ENCODE measurements at places on chromosomes 2 and 18.

GRCh38 chr2:195318440-195319111 is 338.4 kb upstream of the SLC39A10 start:
- no peak for DNase-seq

DNA sequence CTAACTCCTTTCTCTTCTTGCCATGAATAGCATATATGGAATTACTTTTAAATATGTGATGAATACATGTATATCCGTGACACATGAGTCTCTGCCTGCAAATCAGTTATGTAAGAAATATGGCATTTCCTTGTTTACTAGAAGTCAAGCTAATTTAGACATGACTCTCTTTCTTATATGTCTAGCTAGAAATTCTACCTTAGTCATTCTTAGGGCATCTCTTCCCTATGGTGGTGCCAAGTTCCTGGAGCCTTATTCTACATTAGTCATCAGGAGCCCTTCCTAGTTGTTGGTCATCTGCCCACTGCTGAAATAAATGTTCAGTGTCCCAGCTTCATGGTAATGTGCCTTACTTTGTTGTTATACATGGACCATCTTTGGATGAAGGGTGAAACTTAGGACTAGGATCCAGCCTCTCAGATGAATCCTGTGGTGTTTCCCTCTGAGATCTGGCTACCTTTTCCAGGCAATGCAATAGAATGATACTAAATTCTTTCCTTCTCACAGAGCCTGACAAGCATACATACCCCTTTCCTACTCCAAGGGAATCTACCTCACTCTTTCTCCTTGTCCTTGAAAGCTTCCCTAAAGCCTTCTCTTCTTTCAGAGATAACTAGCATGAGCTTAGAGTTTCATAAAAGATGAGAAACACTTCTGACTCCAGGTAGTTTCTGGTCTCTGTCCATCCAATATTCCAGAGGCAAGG is 415.3 kb upstream of the VWC2L start:
- DNase-seq = no peak

DNA sequence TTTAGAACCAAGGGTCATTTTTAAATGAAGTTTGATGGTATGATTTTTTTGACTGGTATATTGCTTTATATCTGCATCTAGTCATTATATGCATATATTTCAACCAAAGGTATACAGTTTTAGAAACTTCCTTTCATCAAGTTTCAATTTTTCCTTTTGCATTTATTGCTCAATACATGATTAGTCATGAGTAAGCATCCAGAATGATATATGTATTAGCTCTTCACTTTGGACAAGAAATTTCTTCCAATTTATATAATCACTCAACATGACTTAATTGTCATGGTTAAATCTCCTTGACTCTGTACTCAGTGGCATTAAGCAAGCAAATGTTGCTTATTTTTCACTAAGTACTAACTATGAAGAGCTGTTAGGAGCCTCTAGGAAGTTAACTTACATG is 123.6 kb downstream of the PLCL1 start:
- no peak for DNase-seq

GRCh38 chr2:73162856-73163391 is 39.5 kb upstream of the NOTO start:
- DNase-seq = no peak

GRCh38 chr2:214630402-214631045 is 179.0 kb downstream of the BARD1 start:
- no peak for DNase-seq

DNA sequence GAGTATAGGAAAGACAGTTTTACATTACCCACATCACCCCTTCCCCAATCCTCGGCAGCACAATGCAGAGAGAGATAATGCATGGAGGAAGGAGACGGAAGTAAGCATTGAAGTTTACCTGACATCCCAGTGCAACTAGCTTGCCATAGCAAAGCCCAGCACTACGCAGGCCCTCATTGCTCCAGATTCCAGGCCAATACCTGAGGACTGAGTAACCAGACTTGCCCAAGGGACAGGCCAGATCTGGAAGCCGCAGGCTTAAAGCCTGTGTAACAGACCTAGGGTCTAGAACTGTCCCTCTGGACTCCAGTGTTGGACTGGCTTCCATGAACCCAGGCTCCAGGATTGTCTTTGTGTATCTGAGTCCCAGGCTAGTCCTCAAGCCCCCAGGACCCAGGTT is 17.6 kb downstream of the SERPINB4 start:
- no peak for DNase-seq

- DNase-seq = no peak
These were observed 109.6 kb upstream of the SLC14A2 start for GRCh38 chr18:45505497-45506206.

DNA sequence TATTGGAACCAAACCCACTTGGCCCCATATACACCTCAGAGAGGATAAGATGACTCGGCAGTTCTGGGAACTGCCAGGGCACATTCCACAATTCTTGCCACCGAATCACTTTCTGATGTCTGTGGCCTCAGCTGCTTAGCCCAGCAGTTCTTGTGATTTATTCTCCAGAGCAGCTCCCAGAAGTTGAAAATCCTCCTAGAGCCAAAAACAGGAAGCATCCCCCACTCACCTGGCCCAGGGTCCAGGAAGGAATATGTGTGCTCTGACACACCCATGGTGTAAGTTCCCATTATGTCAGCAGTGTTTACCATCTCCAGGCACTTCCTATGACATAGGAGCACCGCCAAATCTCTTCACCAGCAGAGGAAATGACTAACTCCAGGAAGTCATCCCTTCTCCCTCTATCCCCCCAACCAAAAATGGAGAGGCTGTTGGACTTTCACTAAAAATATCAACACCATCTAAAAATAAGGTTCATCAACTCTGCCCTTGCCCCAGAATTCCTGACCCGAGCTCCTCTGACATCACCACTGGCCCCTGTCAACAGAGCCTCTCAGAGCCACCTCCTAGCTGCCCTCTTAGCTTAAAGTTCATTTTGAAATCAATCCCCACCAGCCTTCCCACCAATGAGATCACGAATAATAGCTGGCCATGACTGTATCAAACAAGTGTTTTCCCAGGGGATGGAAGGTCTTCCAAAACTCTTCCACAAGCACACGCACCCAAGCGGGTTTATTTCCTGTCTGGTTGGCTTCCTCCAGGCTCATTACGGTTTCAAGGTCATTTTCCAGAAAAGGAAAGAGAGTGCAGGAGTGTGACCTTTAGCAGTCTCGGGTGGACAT is 223.1 kb upstream of the PARD3B start:
- DNase-seq = no peak

- no peak for DNase-seq
These were observed 505.8 kb upstream of the TNP1 start for GRCh38 chr2:217365656-217366055.

DNA sequence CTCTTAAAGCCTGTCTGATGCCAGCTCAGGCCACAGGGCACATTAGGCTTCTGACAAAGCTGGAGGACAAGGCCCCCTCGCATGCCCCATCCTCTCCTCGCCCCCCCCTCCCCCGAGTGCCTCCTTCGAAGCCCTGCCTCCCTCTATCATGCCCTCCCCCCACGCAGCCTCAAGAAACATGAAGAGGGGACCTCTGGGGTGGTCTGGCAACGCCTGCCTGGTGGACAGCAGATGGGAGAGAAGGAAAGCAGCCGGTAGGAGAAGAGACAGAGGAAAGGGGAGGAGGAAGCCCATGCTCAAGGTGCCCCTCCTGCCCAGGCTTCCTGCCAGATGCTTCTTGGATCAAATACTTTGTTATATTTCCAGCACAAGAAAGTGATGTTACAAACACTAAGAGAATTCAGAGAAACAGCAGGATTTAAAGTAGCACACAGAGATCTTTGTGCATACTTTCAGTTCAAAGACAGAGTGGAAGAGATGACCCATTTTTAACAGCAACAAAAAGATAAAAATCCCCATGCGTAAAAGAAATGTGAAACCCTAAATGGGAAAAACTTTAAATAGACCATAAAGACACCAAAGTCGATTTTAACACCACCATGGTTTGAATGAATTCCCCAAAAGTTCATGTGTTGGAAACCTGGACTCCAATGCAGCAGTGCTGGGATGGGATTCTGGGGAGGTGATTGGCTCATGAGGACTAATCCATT is 19.0 kb downstream of the BOK start:
- no peak for DNase-seq

GRCh38 chr2:100238471-100238870 is 83.8 kb downstream of the LONRF2 start:
- no peak for DNase-seq

GRCh38 chr2:27977731-27978312 is 87.3 kb downstream of the BABAM2 start:
- no peak for DNase-seq

- no peak for DNase-seq
These were observed 57.9 kb downstream of the LPIN2 start for GRCh38 chr18:2954869-2955645.

- no peak for DNase-seq
These were observed 82.6 kb downstream of the PKP4 start for GRCh38 chr2:158539176-158540005.

DNA sequence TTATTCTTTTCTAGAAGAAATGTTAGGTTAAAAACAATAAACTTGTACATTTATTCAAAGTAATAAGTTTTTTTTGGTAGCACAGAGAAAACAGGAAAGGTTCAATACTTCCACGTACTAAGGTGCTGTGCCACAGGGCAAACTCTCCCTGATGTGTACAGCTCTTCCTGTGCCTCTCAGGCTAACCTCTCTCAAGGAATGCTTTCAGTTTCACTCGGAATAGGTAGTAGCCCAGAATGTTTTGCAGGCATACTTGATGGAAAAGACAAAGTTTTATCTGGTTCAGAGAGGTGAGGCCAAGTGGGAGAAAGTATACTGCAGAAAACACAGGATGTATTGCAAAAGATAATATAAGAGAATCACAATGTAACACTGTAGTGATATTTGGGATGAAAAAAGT is 171.0 kb upstream of the ZFP36L2 start:
- DNase-seq = no peak

GRCh38 chr2:177689623-177690022 is 297.1 kb downstream of the AGPS start:
- DNase-seq = no peak

DNA sequence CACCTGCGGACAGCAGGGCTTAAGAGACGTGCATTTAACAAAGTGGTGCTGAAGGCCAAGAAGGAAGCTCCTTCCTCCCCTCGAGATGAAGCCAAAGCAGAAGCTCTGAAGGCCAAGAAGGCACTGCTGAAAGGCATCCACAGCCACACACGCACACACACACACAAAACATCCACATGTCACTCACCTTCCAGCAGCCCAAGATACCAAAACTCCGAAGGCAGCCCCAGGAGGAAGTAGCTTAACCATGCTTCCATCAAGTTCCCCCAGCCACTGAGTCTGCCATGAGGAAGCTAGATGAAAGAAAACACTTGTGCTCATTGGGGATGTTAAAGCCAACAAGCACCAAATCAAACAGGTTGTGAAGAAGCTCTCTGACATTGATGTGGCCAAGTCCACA is 175.7 kb upstream of the POU3F3 start:
- DNase-seq = no peak

GRCh38 chr2:108923019-108923700 is 65.9 kb downstream of the EDAR start:
- no peak for DNase-seq

DNA sequence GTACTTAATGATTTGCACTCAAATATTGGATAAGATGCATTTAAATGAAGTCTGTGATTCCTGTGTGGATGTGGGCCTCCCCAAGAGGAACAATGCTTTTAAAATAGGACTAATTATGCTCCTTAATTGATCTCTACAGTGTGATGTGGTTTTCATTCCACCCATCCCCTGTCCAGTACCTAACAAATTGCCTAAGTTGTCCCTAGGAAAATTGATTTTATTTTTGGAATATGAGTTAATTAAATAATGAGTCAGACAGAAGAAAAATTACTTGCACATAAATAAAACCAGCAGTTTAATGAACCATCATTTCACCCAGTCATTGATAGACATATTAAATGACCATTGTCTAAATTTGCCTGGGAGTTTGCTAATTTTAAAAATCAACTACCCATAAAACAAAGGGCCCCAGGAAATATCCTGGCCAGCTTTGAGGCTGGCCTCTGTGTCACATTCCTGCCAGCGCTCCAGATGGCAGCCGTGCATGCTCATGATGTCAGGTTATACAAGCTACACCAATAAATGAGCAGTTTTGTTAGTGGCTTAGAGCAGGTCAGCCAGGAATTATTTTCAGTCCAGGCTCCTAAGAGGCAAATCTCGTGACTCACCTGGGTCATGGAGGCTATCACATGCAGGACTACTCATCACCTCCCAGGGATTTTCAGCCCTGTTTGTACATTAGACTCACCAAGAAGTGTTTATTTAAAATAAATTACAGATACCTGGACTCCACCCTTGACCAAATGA is 31.9 kb downstream of the ABHD3 start:
- DNase-seq = no peak

- DNase-seq = no peak
These were observed 9.9 kb downstream of the SLC3A1 start for GRCh38 chr2:44285174-44285573.

DNA sequence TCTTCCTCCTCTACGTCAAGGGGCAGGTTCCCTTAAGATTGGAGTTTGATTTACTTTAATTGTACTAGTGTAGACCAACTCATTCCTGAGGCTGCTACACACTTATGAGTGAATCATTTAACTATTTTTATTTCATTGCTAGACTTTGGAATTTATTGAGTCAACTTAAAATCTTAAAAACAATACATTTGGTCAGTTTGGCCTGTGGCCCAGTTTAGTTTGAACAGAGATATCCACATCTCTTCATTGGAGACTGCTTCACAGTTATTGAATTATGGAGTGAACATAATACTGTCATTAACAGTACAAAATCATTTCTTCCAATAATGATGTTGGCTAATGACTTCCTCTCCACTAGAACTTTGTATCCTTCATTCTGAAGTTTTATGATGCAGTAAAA is 34.5 kb upstream of the STPG4 start:
- no peak for DNase-seq

- DNase-seq = no peak
These were observed 51.4 kb upstream of the ACYP2 start for GRCh38 chr2:54063967-54064535.

DNA sequence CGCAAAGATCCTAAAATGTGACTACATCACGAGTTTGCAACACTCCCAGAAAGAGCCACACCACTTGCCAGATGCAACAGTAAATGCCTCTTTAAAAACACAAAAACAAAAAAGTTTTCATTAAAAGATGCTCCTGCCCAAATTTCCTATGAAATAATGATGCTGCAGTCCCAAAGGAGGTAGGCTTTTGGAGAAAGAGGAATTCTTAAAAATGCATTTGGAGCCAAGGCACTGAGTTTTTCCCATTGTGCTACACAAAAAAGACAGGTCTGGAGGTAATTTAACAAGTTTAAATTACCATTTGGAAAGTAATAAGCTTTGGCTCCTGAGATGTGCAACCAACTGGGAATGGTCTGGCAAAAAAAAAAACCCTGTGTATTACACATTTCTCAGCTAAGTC is 145.0 kb downstream of the PID1 start:
- no peak for DNase-seq
